Activated gamma-delta T cell (primary cell): ENCODE measurements at places on chromosomes 12 and 14.

DNA sequence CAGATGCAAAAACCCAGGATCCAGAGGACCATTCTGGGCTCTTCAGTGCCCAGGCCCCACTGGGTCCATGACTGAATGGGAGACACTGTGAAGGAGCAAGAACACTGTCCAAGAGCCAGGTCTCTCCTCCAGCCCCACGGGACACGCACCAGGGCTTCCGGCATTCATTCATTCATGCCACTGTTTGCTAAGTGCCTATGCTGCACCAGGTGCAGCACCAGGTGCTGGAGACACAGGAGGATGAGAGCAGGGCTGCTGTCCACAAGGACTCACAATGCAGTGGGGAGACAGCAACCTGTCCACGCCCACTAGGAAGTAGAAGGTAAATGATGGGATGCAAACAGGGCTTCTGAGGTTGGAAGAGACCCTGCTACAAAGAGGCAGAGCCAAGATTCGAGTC lies 20.4 kb downstream of the CLMN start:
- DNase-seq, result no peak

DNA sequence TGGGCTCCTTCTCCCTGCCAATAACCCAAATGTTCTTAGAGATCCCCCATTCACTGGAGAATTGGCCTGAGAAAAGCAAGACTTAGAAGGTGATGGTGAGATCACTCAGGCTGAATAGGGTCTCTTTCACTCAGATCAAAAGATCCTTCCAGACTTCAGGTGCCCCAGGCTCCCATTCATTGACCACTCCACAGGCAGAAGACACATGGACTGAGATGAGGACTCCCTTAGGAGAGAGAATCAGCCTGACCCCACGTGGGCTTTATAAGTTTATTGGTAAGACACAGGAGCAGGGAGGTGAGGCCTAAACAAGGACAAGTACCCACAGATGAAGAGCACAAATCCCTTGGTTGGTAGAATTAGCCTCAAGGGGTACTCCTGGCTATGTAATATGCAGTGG lies 6.1 kb upstream of the KRT72 start:
- DNase-seq, result no peak

DNA sequence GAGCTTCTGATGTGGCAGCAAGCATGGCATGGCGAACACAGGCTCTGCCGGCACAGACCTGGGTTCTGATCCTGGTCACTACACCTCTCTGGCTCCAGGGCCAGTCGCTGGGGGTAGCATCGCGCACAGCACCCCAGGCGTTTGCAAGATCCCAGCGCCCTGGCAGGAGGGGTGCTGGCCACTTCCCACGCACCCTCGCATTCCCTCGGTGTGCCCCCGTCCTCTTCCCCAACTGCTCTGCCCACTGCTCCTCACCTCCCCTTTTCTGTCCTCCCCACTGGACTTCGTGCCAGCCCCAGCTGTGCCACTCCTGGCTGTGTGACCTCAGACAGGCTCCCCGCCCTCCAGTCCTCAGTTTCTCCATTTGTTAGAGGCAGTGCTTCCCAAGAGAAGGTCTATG lies 2.8 kb downstream of the CDK2AP1 start:
- no peak for DNase-seq

GRCh38 chr14:33490555-33490954 lies 460.3 kb downstream of the EGLN3 start:
- DNase-seq, result no peak

DNA sequence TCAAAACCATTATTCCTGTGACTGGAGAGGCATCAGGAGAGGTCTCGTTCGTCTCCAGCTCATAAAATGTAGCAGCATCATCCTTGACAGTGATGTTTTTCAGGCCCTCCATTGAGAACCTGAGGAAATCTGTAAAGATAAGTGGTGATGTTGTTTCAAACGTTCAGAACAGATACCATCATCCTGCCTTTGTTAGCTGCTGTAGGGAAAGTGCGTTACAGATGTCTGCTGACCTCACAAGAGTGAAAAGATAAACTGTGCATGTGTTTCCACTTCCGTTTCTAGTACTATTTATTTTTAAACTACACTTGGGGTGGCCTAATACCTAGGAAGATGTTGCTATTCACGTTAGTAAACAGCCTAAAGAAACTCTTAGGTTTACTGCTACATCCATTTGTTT lies 28.4 kb downstream of the BCL2L14 start:
- no peak for DNase-seq

DNA sequence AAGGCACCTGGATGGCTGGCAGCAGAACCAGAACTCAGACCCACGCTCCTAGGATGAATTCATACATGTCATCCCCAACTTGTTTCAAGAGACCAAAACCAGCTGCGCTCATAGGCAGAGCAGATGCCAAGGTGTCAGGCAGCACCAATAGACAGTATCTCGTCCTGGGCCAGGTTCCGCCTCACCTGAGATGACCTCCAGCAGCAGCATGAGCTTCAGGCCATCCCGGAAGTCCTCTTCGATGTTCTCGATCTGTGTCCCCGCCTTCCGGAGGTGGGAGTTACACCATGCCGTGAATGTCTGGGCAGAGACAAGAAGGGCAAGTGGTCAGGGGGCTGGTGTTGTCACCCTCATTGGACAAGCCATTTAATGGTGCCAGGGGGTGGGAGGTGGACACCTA lies 53.7 kb downstream of the ACTN1 start:
- DNase-seq, result no peak

- DNase-seq, result no peak
These were observed at the start of gene MGAT4C for GRCh38 chr12:86256163-86256562. Gene MGAT4C (minus strand): TSS chr12:86256391.

- DNase-seq, result no peak
These were observed 69.3 kb downstream of the ZFC3H1 start for GRCh38 chr12:71594214-71594948.

DNA sequence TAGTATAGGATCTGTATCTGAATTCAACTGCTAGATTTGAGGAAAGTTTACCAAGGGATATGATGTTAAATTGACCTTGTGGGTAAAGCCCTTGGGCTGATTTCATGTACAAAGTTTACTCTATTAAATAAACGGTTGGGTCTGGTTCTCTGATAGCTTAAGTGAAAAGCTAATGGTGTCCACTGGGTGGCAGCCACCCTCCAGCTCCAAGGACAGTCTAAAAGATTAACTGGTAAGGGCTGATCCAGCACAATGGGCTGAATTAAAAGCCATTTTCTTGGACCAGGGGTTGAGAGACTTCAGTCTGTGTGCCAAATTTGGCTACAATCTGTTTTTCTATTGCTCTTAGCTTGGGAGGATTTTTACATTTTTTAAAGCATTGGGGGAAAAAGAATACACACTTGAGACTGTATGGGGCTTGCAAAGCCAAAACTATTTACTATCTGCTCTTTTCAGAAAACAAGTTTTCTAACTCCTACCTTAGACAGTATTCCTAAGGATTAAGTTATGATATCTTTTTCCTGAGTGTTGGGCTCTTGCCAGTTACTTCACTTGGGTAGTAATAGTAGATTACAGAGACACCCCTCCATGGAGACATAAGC lies 116.5 kb downstream of the GPHN start:
- DNase-seq, result no peak

- DNase-seq, result no peak
These were observed 15.7 kb upstream of the TMEM119 start for GRCh38 chr12:108613548-108613947.

- no peak for DNase-seq
These were observed 355.6 kb downstream of the LRIG3 start for GRCh38 chr12:58564721-58565120.

- no peak for DNase-seq
These were observed 63.3 kb upstream of the TBX3 start for GRCh38 chr12:114747012-114747858.

GRCh38 chr12:26185532-26186320 lies 9.6 kb upstream of the SSPN start:
- no peak for DNase-seq

DNA sequence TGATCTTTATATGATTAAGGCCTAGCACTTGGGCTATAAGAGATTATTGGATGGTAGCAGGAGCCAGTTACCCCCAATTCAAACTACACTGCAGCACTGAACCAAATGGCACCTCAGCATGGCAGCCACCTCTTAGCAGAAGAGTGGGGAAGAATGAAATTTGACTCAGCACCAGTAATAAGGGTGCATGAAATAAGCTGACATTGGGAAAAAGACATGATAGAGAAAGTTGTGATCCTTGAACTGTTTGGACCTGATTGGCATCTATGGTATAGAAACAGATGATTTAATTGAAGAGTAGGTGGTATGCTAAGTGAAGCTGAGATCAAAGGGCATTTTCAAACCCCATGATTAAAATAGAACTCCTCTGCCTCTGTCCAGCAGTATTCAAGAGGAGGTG lies 389.5 kb downstream of the FOXG1 start:
- no peak for DNase-seq
